ENCODE measurements at places on chromosomes 11 and 22.

DNA sequence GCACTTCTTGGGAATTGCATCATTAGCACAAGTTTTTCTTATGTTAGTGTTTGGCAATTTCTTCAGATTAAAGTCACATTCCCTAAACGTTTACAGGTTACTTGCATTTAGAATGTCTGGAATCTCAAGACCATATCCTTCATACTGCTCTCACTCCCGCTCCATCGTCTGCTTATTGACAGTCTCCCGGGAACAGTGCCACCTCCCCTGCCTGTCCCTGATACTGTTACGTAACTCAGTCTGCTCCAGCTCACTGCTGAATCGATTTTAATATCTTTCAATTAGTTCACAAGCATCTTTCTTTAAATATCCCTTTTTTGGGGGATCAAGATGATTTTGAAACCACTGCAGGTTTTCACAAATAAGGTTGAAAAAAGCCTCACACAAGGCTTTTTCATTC, 48.2 kb downstream of the GLYATL2 start:
- DNase-seq, result no peak

DNA sequence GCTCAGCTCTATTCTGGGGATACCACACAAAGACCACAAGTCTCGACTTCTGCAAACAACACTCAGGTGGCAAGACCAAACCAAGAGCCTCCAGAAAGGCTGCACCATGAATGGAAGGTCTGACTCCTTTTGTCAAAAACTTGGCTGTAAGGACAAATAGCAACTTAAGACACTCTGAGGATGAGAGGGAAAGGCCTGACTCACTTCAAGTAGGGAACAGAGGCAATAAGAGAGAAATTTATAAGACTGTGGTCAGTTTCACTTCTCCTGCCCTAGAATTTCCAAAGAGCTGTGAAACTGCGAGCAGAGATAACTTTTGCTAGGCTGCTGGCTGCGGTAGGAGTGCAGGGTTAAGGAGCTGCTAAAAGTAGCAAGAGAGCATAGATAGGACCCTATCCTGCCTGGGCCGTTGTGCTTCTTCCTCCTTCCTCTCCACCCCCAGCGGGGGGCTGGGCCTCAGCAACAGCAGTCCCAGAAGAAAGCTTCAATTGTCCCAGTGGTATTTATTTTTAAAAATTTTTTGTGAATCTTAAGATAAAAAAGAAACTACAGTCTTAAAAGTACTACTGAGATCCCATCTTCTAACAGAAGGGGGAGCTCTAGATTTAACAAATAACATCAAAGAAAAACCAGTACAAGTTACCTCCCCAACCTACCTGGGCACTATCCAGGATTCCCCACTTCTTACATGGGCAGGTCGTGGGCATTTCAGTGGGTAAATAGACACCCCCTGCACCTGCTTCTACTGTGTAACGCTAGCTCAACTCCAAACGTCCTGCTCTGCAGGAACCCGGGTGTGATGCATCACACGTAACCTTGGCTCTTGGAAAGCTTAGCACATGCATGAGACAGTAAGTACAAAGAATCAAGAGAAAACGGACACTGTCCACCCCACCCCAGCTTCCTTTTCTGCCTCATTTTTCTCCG, 66.4 kb downstream of the SGSM3 start:
- DNase-seq, result no peak

DNA sequence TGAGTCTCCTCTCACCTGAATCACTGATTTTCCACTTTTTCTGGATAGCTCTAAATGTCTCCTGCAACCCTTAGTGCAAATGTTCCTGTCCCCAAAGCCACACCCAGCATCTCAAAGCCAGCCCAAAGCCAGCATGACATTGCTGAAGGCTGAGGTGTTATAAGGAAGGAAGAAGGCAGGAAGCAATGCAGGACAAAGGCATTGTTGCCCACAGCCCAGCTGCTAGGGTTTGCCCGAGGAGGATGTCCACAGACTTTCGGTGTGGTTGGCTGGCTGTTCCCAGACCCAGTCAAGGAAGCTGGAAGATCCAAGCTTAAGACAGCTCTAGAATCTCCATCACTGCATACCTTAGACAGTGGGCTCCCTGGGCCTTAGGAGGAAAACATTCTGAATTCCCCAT, 23.5 kb downstream of the CHST1 start:
- DNase-seq, result no peak

DNA sequence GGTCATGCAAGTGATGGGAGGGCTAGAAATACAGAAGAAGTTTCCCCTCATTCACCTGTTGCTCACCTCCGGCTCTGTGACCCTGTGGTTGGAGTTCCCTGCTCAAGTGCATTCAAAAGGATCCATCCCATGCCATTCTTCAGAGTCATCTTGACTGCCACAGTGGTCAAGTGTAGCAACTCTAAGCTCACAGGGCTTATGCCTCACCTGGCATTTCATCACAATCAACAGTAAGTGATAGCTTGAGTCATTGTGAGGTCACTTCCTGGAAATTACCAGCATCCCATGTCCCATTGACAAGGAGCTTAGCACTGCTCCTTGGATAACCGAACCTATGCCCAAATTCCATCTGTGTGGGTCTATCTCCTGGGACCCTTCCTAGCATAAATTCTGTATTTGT, 55.6 kb downstream of the OR4C45 start:
- no peak for DNase-seq

- peak; percentile 85 for DNase-seq
Observed at GRCh38 chr22:22422629-22423112, 85.9 kb downstream of the ZNF280B start.

DNA sequence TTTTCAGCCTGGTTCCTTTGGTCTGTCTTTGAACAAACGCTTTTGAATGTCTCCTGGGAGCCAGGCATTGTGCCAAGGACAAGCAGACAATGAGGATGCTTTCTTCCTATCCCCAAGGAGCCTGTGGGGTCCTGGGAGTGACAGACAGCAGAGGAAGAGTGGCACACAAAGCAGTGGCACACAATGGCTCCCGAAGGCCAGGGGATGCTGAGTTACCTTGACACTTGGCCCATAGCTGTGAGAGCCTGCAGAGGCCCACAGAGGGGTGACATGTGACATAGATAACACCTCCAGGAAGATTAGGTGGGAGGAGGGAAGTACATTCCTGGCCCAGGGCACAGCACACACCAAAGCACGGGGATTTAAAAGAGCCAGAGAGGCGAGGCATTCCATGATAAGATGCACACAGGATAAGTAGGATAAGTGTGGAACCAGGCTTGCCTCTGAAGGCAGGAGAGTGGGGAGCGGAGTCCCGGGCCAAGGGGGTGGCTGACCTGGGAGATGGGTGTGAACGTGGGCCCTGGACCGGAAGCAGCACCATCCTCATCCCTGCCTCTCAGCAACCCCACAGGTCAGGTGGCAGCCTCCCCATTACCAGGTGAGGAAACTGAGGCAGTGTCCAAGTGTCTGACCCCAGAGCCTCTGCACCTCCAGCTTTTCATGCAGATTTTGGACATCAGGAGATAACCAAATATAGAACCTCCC, 6.3 kb downstream of the UPB1 start:
- no peak for DNase-seq

- no peak for DNase-seq
Observed at GRCh38 chr11:64400102-64400501, 41.1 kb downstream of the RPS6KA4 start.

DNA sequence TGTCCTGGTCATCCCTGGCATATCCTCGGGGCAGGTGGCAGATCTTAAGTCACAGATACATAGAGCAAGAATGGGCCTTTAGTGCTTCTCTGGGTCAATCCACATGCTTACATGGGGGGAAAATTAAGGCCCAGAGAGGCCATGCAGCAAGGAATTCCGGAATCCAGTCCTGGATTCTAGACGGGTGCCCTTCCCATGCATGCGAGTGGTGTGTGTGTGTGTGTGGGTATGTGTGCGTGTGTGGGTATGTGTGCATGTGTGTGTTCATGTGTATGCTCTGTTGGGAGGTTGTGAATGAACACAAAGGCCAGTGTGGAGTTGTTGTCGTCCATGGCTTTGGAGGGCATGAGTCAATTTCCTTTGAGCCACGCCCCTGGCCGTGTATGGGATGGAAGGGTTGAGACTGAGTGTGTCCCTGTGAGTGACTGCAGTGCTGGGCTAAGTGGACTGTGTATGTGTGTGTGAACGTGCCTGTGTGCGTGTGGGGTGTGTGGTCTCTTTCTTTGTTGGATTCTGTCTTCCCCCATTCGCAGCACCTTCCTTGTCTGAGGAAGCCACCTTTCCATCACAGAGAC, 33.4 kb upstream of the EIF3D start:
- no peak for DNase-seq

DNA sequence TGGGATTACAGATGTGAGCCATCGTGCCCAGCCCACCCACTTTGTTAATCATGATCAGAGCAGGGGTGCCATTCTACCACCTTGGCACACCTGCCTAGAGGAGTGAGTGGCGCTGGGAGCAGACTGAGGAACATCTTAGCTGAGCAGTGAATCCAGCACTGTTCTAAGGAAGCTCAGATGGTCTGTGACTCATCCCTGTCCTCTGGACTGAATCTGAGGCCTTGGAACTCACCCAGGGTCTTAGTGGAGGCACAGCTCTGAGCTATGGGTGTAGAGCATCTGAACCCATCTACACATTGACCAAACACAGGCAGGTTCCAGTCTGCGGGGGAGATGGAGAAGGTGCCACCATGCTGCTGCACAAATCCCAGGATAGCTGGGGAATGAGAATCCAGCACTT, 14.9 kb downstream of the PGAP2 start:
- no peak for DNase-seq

DNA sequence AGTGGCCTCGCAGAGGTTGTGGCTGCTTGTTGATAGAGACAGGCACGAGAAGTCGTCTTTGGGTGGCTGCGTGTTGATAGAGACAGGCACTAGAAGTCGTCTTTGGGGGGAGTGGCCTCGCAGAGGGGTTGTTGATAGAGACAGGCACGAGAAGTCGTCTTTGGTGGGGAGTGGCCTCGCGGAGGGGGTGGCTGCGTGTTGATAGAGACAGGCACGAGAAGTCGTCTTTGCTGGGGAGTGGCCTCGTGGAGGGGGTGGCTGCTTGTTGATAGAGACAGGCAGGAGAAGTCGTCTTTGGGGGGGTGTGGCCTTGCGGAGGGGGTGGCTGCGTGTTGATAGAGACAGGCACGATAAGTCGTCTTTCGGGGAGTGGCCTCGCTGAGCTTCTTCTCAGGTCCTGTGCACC, 328.8 kb downstream of the TBC1D22A start:
- DNase-seq, result no peak

DNA sequence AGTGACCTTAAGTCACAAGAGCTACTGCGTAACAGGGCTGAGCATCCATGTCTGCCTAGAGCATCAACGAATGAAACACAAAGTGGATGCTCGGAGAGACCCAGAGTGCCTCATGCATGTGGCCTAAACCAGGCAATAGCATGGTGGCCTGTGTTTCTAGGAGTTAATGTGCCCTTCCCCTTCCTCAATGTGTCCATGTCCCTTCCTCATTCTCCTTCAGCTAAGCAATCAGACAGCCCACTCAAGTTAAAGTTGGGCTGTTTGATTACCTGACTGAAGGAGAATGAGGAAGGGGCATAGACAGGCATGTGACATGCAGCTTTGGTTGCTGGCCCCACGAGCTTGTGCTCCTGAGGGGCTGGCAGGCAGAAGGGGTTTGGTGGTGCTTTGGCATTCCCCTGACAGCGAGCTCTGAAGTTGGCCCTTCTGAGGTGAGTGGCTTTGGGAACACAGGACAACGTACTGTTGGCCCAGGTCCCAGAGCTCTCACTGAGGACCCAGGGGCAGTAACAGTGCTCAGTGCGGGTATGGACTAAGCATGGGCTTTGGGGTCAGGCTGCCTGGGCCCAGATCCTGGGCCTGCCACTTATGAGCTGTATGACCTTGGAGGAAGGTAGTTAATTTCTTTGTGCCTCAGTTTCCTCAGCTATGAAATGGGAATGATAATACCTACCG, 46.7 kb downstream of the IRAG1 start:
- no peak for DNase-seq

GRCh38 chr11:12997168-12997567, 11.9 kb upstream of the RASSF10 start:
- no peak for DNase-seq

DNA sequence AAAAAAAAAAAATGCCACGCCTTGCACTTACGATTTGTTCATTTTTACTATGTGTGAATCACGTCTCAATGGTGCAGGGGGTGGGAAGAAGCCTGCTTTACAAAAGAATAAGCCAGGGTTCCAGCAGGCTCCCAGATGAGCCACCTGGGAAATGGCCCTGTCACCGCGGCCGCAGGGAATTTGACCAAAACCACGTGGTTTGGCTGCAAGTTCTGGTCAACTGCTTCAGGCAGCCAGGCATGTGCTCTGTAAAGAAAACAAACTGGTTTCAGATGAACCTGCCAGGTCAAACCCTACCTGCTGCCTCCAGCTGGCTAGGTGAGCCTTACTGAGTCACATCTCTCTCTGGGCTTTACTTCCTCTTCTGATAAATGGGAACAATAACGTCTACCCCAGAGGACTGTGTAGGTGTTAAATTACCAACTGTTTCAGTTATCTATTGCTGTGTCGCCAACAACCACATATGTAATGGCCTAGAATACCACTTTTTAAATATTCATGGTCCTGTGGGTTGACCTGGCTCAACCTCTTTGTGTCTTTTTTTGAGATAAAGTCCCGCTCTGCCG, 30.5 kb upstream of the GCAT start:
- no peak for DNase-seq
